ENCODE measurements at places on chromosomes 12 and 14. TPM values are rescaled to one million over a fixed set of nuclear protein-coding genes. Genes with fewer than 3 reads are reported as not detected.

Gene TBX3
- total RNA-seq = 25.1 TPM

Gene GPRC5A
- 37.8 TPM for total RNA-seq

DNA sequence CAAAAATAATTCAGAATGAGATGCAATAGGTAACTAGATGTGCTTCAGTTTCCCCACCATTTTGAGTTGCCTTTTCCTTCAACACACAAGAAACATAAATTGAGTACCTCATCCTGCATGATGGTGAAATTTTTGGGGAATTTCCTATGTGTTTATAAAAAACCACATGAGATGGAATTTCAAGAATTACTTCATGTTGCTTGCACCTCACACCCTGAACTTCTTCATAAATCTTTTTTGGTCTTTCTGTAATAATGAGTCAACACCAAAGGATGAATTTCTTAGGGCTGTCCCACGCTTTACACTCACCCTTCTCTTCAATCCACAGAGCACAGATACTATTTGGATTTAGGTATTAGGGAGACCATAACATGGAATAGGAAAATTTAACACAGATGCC, 22.6 kb upstream of the LUM start:
- peak; percentile 88 for DNase-seq

GRCh38 chr12:93243689-93244513, 133.8 kb upstream of the NUDT4 start:
- peak; percentile 84 for DNase-seq

DNA sequence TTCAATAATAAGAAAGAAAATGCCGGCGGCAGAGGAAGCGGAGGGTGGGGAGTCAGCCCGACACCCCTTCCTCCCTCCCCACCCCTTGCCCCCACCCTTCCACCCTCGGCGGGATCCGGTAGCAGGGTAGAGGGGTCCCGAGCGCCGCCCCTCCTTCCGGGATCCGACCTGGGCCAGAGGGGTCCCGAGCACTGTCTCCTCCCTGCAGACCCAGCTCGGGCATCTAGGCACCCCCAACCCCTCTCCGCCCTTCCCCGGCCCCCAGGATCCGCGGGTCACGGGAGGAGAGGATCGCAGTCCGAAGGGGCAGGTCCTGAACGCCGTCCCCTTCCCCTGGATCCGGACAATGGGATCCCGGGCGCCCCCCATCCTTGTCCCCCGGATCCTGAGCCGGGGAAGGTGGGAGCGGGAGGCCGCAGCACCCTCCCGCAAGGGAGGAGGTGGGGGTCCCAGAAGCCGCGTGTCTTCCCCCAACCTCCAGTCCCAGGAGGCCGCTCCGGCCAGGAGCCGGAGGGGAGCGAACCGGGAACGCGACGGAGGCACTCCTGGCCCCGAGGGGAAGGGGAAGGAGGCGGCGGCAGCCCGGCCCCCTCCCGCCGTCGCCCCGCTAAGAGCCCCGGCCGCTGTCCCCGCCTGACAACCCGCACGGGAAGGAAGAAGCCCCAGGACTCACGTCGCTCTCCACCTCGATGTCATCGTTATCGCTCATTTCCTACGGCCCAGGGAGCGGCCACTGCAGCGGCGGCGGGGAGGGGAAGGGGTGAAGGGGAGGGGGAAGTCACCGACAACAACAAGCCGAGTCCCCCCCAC, 481 bp downstream of the MAX start:
- DNase-seq = peak; percentile 41

GRCh38 chr12:62350554-62350953, 90.3 kb downstream of the USP15 start:
- DNase-seq = no peak

DNA sequence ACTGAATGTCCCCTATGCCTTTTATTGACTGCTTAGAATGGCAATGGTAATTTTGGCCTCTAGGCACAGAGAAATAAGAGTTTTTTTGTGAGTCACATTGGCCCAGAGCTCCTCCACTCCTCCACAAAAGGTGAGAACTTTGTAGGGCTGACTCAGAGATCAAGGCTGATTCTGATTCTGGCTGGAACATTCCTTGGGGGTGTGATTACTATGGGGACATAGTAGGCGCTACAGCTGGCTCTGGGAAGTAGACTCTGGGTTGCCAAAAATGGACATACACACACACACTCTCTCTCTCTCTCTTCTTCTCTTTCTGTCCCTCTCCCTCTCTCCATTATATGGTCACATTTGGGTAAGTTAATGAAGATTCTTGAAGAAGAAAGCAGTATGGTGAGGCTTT, 174.6 kb upstream of the DDHD1 start:
- peak; percentile 82 for DNase-seq

DNA sequence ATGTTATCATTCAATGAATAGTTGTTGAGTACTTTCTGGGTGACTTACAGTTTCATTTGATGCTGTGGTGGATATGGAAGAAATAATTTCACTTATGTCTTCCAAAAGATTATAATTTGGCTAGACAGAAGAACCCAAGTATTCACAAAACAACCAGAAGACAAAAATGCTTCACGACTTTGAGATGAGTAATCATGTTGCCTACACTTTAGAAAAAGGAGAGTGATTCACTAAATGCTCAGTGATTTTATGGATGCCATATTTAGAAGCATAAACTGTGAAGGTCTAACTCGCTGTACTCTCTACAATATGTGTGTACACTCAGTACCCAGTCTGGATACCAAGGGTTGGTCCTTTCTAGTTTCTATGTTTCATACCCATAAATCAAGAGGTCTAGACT, 101.3 kb upstream of the E2F7 start:
- peak; percentile 75 for DNase-seq

Gene METAP2
- 67.8 TPM for total RNA-seq

DNA sequence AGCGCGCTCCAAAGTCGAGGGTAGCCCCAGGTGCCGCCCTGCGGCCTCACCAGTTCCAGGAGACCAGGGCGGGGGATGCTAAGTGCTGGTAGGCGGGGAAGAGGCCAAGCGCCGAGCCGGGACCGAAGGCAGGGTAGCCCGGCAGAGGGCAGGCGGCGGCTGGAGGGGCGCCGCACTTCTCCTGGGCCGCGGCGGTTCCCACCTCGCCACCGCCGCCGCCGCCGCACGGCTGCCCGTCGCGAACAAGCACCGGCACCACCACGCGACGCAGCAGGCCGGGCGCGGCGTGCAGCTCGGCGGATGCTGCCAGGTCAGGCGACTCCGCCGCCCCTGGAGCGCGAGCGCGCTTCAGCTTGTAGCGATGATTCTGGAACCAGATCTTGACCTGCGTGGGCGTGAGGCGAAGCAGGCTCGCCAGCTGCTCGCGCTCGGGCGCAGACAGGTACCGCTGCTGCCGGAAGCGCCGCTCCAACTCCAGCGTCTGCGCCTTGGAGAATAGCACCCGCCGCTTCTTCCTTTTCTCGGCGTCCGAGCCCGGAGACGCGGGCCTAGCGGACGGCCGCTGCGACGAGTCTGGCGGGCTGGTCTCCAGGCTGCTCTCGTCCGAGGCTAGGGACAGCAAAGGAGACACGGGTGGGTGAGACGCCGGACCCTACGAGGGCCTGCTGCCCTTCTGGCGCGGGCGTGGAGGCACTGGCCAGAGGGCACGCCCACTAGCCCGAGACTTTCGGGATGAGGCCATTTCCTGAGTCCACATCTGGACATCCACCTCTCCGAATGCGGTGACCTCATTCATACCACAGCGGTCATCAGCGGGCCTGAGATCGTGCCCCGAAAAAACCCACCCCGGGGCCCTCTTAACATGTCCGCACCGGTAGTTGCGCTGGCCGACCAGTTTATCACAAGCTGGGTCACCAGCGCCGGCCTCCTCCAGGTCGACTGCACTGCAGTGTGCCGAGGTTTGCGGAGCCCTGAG, 1.3 kb downstream of the NKX2-8 start:
- peak; percentile 62 for DNase-seq

DNA sequence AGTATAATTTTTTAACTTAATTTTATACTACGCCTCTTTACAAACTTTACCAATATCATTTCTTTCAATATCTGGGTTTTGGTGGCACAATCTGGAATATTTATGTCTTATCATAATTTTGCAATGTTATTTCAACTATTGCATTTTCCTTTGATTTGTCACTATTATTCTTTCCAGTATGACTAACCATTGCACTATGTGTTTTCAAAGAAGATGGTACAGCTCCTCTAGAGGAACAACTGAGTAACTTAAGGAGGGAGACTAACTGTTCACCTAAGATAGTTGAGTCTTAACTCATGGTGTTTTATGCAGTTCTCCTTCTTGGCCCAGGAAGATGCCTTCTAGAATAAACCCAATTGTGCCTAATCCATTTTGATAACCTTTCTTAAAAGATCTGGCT, 60.5 kb upstream of the KIF21A start:
- peak; percentile 58 for DNase-seq

GRCh38 chr12:94186278-94187241, 38.2 kb downstream of the PLXNC1 start:
- DNase-seq = no peak

- no peak for DNase-seq
Measured at GRCh38 chr14:56976211-56976610, 165.9 kb upstream of the OTX2 start.

- DNase-seq = no peak
Measured at GRCh38 chr14:96400495-96400894, 8.6 kb downstream of the AK7 start.

DNA sequence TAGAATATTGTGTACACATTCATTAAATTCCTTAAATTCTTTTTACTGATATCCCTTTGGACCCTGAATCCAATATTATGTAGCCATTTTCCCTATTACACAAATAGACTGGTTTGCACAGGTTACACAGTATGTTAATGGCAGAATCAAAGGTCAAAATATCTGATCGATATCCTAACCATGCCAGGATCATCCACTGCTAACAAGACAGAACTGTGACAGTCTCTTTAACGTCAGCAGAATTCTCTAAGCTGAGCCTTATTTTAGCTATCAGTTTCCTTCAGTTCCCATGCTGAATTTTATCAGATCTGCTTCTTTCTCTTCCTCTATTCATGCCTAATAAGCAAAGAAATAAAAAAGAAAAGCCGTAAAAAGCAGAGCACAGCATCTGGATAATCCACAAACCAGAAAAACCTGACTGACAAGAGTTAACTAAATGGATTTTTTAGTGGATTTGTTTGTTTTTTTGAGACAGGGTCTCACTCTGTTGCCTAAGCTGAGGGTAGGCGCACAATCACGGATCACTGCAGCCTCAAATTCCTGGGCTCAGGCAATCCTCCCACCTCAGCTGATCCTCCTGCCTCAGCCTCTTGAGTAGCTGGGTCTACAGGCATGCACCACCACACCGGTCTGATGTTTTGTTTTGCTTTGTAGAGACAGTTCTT, 130.4 kb downstream of the PAWR start:
- DNase-seq = no peak

GRCh38 chr12:56206452-56207166, 15.1 kb downstream of the RNF41 start:
- DNase-seq = peak; percentile 75

GRCh38 chr14:63383776-63384367, 65.1 kb upstream of the GPHB5 start:
- no peak for DNase-seq

DNA sequence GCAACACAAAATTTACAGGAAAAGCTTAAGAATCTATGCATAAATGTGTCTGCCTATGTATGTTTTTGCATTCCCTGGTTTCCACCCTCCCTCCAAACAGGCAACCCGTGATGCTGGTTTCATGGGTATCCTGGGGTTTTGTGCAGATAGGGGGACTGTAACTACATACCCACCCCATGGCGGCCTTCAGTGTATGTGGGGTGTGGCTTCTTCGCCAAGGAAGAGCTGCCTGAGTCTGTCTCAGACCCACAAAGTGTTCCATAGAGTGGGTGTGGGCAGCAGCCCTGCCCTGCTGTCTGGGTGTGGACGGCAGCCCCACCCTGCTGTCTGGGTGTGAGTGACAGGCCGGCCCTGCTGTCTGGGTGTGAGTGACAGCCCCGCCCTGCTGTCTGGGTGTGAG, 174.8 kb downstream of the ADGRD1 start:
- DNase-seq = no peak

DNA sequence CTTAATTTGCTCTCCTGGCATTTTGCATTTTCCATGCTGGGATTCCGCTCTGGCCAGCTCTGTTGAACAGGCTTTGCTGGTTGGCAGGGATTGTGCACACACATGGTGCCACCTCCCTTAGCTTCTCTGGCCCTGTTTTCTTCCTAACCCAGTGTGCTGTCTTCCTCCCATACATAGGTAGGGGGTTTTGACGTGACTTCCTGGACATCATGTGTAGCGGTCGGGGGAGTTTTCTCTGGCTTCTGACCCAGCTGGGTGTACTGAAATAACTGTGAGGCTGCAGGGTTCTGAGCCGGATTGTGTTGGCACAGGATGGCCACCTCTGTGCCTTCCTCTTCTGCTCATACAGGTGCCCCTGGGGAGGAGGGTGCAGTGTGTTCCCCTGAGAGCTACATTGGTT, 25.7 kb downstream of the C14orf132 start:
- DNase-seq = no peak

- DNase-seq = peak; percentile 85
Measured at GRCh38 chr12:121334513-121335343, 17.5 kb downstream of the ANAPC5 start.

Gene ADCY4
- 0.38 TPM for total RNA-seq

Gene IFNG
- total RNA-seq = not detected

Gene RNASE11
- total RNA-seq = not detected

DNA sequence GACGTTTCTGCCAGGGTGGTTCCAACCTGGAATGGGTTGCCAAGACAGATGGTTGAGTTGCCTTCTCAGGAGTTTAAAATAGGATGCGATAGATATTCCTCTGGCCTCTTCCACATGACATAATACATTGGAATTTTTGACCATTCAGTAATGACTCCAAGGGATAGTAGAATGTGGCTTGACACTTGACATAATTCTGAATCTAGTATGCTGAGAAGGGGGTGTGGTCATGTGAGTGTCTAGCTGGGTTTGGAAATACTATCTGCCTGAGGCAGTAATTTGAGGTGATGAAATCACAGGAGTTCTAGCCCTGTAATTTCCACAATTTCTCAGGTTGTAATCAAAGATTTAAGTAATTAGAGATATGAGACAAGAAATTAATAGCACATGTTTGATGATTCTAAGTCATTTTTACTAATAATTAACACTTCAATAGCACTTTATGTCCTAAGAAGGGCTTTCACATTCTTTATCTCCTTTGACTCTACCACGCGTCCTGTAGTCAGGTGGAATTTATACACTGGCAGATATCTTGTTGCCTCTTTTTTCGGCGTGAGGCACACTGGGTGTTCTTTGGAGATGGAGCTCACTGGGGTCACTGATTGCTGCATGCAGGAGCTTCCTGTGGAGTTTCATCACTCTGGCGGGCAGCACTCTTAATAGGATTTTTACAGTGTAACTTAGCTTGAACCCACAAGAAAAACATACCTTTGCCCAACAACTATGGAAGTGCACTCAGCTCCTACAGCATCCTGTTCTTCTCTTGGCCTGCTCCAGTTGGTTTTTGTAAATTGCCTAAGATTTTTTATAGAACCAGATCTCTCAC, 3.2 kb upstream of the AMIGO2 start:
- peak; percentile 95 for DNase-seq

Gene RPL10L
- total RNA-seq = not detected

DNA sequence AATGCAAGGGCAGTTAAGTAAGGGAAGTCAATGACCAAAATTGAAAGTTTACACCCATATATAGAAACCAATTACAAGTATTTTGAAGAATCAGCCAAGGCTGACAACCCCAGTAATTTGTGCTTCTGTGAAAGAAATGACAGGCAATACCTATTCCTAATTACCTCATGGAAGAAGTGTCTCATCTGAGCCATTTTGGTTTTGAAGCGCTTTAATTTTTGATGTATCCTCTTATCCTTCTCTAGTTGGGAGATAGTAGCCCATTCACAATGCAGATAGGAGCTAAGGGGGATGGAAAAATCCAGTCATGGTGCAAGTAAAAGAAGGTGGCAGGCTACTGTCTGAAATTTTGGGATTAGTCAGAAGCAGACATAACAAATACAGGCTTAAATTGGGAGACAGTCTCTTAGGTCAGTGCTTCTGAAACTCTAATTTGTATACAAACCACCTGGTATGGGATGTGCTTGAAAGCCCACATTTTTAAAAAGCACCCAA, 30.4 kb upstream of the SUPT16H start:
- DNase-seq = no peak

All from GM23248 (cell line).